NCI-H1417 treated with DMSO at 0.1 percent for 48 hours (cell line): ENCODE measurements at places on chromosomes 6 and 20.
A peak's percentile ranks its signal among the peaks of the same experiment; 100 is the strongest.

DNA sequence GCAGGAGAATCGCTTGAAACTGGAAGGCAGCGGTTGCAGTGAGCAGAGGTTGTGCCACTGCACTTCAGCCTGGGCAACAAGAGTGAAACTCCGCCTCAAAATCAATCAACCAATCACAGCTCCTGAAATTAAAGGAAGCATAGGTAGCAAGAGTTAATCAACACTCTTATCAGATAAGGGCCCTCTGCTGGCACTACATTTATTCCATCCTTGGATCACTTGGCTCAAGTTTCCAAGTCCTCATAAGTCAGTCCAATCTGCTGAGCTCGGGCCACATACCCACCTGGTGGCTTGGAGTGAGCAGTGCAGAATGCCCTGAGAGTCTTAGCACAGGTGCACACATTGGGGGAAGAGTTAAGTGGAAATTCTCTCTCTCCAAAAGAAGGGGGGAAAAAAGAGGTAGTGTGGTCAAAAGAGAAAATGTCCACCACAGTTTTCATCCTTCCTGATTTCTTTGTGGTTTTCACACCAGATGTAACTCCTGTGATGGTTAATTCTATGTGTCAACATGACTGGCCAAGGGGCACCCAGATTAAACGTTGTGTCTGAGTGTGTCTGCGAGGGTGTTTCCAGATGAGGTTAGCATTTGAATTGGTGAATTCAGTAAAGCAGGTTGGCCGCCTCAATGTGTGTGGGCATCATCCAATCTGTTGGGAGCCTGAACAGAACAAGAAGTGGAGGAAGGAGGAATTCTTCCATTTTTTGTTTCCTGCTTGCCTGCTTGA, 14.2 kb upstream of the FAM8A1 start:
- no peak for DNase-seq

GRCh38 chr6:154433477-154434241, 76.8 kb downstream of the CNKSR3 start:
- DNase-seq, result no peak

DNA sequence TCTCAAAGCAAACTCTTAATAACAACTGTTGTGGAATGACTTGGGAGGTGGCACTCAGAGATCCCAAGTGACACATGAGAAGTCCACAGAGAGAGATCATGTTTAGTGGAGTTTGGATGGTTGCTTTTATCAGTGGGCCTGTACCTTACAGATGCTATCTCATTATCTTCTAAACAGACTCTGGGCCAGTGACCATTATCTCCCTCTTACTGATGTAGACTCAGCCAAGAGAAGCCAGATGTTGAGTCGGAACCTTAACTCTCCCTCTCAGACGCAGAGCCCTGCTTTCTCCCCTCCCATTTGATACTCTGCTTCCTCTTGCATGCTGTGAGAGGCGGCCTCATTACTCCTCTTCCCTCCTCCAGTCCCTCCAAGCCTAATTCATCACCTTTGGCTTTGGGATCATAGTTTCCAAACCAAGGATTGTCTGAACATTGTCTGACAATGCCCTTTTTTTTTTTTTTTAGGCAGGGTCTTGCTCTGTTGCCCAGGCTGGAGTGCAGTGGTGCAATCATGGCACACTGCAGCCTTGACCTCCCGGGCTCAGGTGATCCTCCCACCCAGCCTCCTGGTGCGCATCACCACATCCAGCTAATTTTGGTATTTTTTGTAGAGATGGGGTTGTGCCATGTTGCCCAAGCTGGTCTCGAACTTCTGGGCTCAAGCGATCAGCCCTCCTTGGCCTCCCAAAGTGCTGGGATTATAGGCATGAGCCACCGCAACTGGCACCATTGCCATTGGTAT, 4.5 kb upstream of the DDR1 start:
- no peak for DNase-seq

DNA sequence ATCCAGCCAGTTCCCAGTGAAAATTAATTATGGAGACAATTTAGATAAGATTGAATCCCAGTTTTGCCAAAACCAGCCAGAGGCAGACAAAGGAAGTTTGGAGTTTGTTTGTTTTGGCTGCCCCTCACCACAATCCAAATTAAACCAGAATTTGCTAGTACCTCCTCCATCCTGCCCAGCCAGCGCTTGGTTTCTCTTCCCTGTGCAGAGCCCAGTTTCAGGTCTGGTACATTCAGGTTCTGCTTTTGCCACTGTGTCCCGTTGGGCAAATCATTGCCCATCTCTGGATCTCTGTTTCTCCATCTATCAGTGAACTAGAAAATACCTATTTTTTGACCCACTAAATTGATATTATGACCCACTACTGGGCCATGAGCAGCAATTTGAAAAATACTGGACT, 26.4 kb downstream of the FOXP4 start:
- no peak for DNase-seq

DNA sequence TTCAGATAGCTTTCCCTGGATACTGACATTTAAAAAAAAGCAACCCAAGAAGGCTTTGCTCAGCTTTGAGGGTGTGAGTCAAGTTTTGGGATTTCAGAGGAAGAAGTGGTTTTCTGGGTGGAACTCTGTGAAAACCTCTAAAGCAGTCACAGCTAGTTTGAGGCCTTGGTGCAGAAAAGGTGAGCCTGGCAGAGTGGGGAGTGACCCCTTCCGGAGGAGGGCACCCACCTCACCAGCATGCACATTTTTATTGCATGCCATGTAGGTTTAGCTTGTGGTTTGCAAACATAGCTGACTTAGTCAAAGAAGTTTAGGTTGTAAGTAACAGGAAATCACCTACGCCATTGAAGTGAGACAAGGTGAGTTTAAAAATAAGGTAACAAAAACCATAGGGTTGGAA, 146.8 kb upstream of the PMEPA1 start:
- DNase-seq, result no peak

DNA sequence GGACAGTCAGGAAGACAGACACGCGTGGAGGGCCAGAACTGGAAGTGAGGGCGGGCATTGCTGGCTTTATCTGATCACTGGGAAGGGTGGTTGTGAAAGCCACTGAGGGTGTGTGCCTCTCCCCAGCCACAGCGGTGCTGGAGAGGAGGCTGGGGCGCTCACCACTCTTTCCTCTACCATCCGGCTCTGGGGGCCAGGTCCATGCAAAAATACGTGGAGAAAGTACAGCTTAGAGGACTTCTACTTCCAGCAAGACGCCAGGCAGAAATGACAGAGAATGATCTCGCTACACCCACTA, 148.8 kb upstream of the RPS6KA2 start:
- DNase-seq, result no peak

GRCh38 chr20:3916364-3916763, 27.2 kb downstream of the PANK2 start:
- DNase-seq, result no peak

GRCh38 chr6:162721404-162721687, 6.2 kb downstream of the PRKN start:
- no peak for DNase-seq

DNA sequence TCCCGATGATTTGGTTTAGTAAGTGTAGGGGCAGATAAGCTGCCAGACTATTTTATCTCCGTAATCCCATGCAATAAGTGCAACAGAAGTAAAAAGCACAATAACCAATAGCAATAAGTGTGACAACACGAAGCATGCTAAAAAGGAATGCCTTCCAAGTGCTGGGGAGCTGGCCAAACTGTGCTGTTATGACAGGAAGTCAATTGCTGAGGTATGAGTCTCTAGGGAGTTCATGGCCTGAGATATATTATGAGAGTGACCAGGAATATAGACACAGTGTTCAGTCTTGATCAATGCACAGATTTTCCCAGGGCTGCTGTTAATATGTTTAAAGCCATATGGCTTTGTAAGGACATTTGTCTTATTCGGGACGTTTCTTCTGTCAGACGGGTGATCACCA, 10.5 kb upstream of the ANGPT4 start:
- no peak for DNase-seq

DNA sequence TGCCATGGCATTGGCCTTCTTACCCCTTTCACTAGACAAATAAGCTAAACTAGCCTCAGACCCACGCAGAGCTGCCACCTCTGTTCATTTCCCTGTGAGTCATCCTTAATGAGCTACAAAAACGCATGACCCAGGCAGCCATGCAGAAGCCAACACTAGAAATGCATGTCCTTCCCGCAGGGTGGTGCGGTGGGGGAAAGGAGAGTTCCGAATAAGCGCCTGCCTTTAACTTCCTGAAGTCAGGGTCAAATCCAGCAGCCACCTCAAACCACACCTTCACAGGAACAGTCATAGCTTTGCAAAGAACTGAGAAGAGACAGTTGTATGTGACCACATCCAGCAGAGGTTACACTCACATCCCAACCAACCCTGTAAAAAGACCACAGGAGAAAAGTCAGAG, 40.4 kb downstream of the IRF4 start:
- DNase-seq, result no peak

DNA sequence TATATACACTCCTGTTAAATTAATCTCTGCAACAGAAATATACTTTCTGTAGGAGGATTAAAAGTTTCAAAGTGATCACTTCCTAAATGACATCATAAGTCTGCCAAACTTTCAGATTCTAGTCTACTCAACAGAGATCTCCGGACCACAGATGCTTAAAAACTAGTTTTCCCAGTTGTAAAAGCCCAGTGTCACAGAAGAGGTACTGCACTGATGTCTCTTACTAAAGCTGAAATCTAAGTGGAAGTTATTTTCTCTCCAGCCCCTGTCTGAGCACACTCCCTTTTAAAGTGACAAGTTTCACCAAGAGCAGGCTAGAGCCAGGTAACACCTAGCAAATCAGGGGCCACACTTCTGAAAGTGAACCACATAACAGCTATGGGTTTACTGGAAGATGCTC, 71.6 kb upstream of the DST start:
- no peak for DNase-seq

DNA sequence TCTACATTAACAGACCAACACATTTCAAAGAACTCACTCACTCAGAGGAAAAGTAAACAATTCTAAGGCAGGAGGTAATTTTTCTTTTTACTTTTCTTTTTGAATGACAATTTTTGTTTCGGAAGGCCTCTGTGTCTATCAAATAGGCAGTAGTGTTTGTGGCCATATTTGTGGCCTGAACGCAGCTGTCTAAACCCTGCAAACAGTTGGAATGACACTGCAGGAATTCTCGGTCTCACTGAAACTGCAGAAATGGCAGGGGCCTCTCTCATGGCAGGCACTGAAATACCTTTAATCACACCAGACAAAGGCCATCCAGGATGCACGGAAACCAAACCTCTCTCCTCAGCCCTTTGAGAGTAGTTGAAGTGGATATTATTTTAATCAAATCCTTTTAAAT, 30.4 kb downstream of the FYN start:
- no peak for DNase-seq

DNA sequence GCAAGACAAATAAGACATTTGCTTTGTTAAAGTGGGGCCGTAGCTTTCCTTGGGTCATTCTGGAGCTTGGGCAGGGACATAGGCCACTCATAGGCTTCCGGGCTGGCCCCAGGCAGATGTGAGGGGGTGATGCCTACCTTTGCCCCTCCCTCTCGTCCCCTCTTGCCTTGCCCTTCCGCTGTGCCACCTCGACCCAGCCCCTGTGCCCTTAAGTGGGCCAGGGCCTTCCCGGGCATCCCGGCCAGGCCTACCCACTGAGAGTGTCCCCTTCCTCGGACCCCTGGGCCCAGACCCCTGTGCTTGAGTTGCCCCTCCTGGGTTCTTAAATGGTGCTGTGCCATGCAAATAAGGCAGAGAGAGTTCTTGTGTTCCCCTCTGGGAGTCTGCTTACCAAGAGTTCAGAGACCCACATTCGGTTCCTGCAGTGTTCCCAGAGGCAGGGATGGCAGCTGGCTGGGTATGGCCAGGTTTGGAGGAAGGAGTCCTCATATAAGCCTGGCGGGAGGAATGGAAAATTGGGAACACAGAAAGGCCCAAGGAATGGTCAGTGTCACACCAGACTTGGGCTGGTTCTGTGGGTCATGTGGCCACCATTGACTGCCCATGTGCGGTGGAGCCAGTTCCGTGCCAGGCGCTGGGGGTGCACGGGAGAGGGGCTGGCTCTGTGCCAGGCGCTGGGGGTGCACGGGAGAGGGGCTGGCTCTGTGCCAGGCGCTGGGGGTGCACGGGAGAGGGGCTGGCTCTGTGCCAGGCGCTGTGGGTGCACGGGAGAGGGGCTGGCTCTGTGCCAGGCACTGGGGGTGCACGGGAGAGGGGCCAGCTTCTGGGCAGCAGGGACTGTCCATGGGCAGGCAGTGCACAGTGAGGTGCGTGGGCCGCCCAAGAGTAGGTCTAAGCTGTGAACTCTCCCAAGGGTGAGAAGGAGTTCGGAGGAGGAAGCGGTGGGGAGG, 173.5 kb upstream of the SNX9 start:
- DNase-seq, result peak; percentile 28

GRCh38 chr6:31822036-31822821, 5.3 kb upstream of the HSPA1B start:
- no peak for DNase-seq

GRCh38 chr6:147135211-147135681, 69.0 kb upstream of the STXBP5 start:
- DNase-seq, result no peak

- no peak for DNase-seq
These were observed 12.9 kb upstream of the GCM1 start for GRCh38 chr6:53161481-53162009.

DNA sequence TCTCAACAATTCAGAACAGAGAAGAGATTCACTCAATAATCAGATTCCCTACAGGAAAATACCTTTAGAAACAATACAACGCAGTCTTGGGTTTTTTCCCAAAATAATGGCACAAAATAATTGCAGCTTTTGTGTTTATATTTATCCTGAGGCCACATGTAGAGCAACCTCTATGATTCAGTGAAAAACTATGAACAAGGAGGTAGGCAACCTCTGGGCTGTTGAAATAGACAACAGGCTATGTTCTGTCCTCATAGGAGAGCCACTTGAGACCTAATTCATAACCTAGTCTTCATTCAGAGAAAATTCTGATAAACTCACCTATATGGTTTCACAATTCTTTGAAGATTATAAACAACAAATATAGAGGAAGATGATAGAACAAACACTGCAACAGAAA, 118.3 kb downstream of the KHDC1L start:
- DNase-seq, result no peak

DNA sequence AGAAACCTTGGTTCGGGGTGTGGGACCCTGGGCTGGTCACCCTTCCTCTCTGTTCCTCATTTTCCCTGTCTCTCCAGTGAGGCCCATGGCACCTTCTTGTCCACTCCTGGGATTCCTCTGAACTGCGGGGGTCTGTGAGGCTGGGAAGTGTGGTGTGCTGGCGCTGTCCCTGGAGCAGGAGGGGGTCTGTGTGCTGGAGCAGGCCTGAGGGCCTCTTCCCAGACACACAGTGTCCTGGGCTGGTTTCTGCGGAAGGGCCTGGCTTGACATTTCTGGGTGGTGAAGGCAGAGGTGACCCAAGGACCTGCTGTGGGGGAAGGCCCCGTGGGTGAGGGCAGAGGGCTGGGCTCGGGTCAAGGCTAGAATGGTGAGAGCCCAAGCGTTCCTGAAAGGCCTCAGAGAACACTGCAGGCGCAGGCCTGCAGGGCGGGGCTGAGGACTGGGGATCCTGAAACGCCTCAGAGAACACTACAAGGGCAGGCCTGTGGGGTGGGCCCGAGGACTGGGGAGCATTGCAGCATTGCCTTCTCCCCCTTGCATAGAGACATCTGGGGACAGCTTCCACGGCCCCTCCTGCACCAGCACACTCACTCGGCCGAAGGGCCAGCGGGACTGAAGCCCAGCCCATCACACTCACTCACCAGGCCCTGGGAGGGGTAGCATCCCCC, 10.6 kb upstream of the BAK1 start:
- no peak for DNase-seq
